ENCODE measurements at places on chromosomes 5 and 9. TPM values are rescaled to one million over a fixed set of nuclear protein-coding genes. Genes with fewer than 3 reads are reported as not detected.
A peak's percentile ranks its signal among the peaks of the same experiment; 100 is the strongest.

Gene FREM1
- not detected for total RNA-seq

Gene PTTG1
- 11.7 TPM for total RNA-seq

Gene NKD2
- not detected for total RNA-seq

Gene PRUNE2
- total RNA-seq: not detected

Gene UNC5A
- total RNA-seq: not detected

Gene FAM153A
- 3.5 TPM for total RNA-seq

Gene MLANA
- total RNA-seq: not detected

Gene DIRAS2
- not detected for total RNA-seq

Gene PPP6C
- 31.1 TPM for total RNA-seq

DNA sequence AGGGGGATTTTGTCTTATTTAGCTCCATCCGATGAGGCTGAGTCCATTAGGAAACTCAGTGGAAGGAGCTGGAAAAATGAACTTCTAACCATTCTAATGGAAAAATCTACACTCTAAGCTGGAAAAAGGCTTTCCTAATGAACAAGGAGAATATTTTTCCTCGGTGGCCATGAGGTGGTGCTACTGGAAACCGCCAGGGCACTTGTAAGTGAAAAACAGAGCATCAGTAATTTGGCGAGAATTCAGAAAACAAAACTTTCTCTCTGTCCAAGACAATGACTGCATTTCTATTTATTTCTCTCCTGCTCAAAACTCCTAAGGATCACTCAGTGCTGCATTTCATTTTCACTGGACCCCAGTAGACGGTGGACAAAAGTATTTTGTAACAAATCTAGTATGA is 237.6 kb downstream of the TENT4A start:
- no peak for DNase-seq
- H3K36me3 ChIP-seq: no peaks in the 10 kb centered on the region
- H3K4me3 ChIP-seq: no peak overlapping the region

DNA sequence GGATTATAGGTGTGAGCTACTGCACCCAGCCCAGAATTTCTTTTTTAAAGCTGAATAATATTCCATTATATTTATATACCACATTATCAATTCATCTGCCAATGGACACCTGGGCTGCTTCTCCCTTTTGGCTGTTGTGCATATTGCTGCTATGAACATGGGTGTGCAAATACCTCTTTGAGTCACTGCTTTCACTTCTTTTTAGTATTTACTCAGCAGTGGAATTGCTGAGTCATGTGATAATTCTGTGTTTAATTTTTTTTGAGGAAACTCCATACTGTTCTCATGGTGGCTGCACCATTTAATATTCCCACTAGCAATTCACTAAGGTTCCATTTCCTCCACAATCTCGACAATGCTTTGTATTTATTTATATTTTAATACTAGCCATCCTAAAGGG is 36.1 kb upstream of the KIF4B start:
- H3K4me3 ChIP-seq: no peak overlapping the region
- DNase-seq: no peak
- H3K4me1 ChIP-seq: no peaks in the 10 kb centered on the region
- H3K36me3 ChIP-seq: no peaks in the 10 kb centered on the region
- no peaks in the 10 kb centered on the region for H3K27me3 ChIP-seq
- H3K27ac ChIP-seq: no peak overlapping the region

GRCh38 chr9:83642793-83643192 is 19.9 kb downstream of the IDNK start:
- no peak overlapping the region for H3K4me3 ChIP-seq
- no peak overlapping the region for H3K27ac ChIP-seq
- no peak for DNase-seq
- H3K36me3 ChIP-seq: peaks cover 4% of the 10 kb centered on the region
- no peaks in the 10 kb centered on the region for H3K4me1 ChIP-seq

- H3K4me3 ChIP-seq: no peak overlapping the region
- H3K27me3 ChIP-seq: no peaks in the 10 kb centered on the region
- H3K4me1 ChIP-seq: no peaks in the 10 kb centered on the region
- H3K27ac ChIP-seq: no peak overlapping the region
Measured at GRCh38 chr5:18455521-18455920, 821.3 kb downstream of the TAF11L14 start.

DNA sequence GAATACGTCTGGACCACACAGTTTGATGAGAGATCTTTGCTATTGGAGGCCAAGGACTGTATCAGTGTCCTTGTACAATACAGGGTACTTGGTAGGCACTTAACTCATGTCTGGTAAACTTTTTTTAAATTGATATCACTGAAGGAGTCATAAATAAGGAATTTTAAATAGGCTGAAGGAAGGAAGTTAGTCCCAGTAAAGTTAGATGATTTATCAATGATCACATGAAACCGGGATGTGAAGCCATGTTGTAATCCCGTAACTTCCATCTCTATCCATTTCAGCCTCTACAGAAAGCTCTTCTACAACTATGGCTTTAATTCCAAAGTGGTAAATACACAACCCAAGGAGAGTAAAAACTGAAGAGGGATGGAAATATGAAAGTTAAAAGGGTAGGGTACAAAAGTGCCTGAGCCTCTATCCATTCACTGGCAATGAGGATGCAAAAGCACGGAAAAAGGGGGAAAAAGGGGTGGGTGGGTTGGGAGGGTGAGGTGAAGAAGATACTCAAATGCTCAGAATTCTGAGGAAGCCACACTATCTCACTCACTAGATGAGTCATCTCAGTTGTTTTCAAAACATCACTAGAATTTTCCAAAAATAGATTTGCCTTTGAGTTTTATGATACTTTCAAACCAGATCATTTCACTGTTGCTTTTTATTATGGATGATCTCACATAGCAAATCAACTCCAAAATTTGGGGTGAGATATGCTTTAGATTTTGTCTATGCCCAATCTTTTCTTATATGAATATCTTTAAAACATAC is 1053.5 kb downstream of the NR2F1-AS1 start:
- no peaks in the 10 kb centered on the region for H3K36me3 ChIP-seq
- DNase-seq: no peak
- no peak overlapping the region for H3K4me3 ChIP-seq
- H3K27me3 ChIP-seq: no peaks in the 10 kb centered on the region
- H3K27ac ChIP-seq: no peak overlapping the region
- no peaks in the 10 kb centered on the region for H3K4me1 ChIP-seq

GRCh38 chr5:60399507-60399906 is 300.5 kb downstream of the DEPDC1B start:
- no peak overlapping the region for H3K4me3 ChIP-seq
- no peaks in the 10 kb centered on the region for H3K27me3 ChIP-seq
- DNase-seq: no peak
- no peaks in the 10 kb centered on the region for H3K4me1 ChIP-seq
- no peaks in the 10 kb centered on the region for H3K36me3 ChIP-seq
- no peak overlapping the region for H3K27ac ChIP-seq

DNA sequence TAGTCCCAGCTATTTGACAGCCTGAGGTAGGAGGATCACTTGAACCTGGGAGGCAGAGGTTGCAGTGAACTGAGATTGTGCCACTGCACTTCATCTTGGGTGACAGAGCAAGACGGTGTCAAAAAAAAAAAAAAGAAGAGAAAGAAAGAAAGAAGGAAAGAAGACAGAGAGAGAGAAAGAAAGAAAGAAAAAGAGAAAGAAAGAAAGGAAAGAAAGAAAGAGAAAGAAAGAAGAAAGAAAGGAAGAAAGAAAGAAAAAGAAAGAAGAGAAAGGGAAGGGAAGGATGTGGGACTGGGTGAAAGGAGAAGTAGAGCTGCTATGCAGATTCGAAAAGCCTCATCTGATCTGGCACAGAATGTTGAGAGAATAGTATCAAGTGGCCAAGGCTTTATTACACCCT is 23.7 kb upstream of the SCAMP1 start:
- no peak overlapping the region for H3K4me3 ChIP-seq
- H3K27ac ChIP-seq: no peak overlapping the region
- H3K27me3 ChIP-seq: no peaks in the 10 kb centered on the region
- no peak for DNase-seq
- no peaks in the 10 kb centered on the region for H3K4me1 ChIP-seq
- no peaks in the 10 kb centered on the region for H3K36me3 ChIP-seq

GRCh38 chr9:90128587-90129190 is 513.9 kb downstream of the DIRAS2 start:
- no peaks in the 10 kb centered on the region for H3K36me3 ChIP-seq
- no peak overlapping the region for H3K4me3 ChIP-seq
- H3K27ac ChIP-seq: no peak overlapping the region
- H3K27me3 ChIP-seq: peaks cover 4% of the 10 kb centered on the region
- H3K4me1 ChIP-seq: no peaks in the 10 kb centered on the region

DNA sequence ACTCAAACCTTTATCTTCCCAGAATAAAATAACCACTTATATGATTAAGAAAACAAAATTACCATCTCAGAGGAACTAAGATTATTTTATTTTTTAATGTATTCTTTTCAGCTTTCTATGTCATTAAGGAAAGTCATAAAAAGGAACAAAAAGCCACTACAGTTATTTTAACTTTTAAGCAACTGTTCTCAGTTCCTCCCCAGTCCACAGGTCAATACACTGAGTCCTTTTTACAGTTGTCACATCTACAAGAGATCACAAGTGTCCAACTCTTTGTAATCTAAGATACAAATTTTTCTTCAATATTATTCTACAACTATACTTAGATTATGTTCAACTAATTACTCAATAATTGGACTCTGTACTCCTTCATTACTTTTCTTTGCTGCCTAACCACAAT is 782.8 kb upstream of the ACO1 start:
- no peaks in the 10 kb centered on the region for H3K36me3 ChIP-seq
- no peak overlapping the region for H3K4me3 ChIP-seq
- no peaks in the 10 kb centered on the region for H3K27me3 ChIP-seq
- H3K4me1 ChIP-seq: no peaks in the 10 kb centered on the region
- H3K27ac ChIP-seq: no peak overlapping the region

DNA sequence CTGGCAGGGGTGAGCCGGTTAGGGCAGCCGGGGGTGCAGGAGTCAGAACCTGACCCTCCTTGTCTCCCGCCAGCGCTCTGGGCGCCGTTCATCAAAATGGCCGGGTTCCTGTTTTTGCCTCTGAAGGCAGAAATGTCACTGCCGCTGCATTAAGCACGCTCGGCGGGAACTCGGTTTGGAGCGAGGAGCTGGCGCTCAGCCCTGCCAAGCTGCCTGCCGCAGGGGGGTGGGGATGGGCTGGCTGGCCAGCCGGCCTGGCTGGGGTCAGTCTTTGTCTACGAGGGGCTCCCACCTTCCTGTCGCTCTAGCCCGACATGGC is 63.7 kb downstream of the CXXC5 start:
- H3K4me3 ChIP-seq: peak overlapping the region; percentile 25
- no peaks in the 10 kb centered on the region for H3K36me3 ChIP-seq
- H3K27me3 ChIP-seq: no peaks in the 10 kb centered on the region
- peak; percentile 26 for DNase-seq
- peaks cover 48% of the 10 kb centered on the region for H3K4me1 ChIP-seq
- H3K27ac ChIP-seq: peak overlapping the region; percentile 2

GRCh38 chr9:114396558-114397218 is 8.9 kb upstream of the AKNA start:
- DNase-seq: no peak
- H3K27ac ChIP-seq: no peak overlapping the region
- H3K36me3 ChIP-seq: peaks cover 4% of the 10 kb centered on the region
- H3K27me3 ChIP-seq: no peaks in the 10 kb centered on the region
- H3K4me3 ChIP-seq: no peak overlapping the region

DNA sequence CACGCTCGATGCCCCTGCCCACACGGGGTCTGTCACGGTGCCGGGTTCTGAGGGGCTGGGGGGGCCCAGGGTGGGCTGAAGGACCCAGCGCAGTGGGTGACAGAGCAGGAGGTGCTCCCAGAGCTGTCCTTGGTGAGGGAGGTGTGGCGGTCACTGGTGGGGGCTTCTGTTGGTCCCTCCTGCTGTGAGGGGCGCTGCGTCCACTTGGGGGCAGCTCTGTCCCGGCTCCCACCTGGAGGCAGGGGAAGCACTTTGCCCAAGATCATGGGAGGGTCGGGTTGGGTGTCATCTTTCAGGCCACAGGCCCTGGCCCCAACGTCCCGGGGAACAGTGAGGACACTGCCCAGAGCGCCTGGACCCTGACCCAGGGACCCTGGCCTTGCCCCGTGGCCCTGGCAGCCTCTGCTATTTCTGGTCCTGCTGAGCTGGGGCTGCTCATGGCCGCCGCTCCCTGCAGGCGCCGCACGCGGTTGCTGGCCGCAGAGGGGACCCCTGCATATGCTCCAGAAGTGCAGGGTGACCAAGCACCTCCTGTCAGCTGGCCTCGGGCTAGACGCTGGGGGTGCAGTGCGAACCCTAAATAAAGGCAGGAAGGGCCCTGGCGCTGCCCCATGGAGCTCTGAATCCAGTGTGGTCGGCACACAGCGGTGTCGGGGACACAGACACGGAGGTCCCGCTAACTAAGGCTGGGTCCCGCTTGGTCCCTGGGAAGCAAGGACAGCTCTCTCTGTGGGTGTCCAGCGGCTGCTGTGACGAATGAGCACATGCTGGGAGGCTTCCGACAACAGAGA is 11.6 kb upstream of the RNU6ATAC start:
- no peak overlapping the region for H3K4me3 ChIP-seq
- no peaks in the 10 kb centered on the region for H3K27me3 ChIP-seq
- DNase-seq: no peak

DNA sequence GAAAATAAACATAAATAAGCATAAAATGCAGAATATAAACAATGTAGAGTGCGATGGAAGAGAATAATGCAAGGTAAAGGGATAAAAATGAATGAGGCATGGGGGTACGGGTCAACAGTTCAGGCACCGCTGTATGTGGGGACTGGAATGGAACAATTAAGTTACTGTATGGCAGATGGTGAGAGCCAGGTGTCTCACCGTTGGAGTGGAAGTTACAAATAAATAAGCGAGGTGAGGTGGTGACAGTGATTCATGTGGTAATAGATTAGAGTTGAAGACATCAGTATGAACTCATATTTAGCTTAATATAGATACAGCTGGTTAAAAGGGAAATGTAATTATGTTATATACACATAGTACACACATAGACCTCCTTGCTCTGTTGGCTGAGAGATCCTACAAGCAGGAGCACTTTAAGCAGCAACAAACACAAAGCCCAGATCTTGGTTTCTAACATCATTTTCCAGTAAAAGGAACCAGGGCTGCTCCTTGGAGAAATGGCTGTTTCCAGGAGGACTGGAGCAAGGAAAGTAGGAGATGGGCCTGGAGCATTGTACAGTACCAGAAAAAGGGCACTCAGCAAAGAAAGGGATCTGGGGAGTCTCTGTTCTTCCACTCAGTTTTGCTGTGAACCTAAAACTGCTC is 2.4 kb upstream of the OMD start:
- no peak overlapping the region for H3K4me3 ChIP-seq
- no peaks in the 10 kb centered on the region for H3K36me3 ChIP-seq
- H3K27ac ChIP-seq: no peak overlapping the region
- no peaks in the 10 kb centered on the region for H3K27me3 ChIP-seq

GRCh38 chr5:173515526-173515925 is 100.9 kb downstream of the BOD1 start:
- peaks cover 3% of the 10 kb centered on the region for H3K27me3 ChIP-seq
- no peaks in the 10 kb centered on the region for H3K4me1 ChIP-seq
- H3K36me3 ChIP-seq: no peaks in the 10 kb centered on the region
- H3K27ac ChIP-seq: no peak overlapping the region
- no peak for DNase-seq
